ENCODE measurements at places on chromosomes 3 and 15.

GRCh38 chr3:13493867-13494441 lies 13.8 kb downstream of the HDAC11 start:
- DNase-seq: no peak

DNA sequence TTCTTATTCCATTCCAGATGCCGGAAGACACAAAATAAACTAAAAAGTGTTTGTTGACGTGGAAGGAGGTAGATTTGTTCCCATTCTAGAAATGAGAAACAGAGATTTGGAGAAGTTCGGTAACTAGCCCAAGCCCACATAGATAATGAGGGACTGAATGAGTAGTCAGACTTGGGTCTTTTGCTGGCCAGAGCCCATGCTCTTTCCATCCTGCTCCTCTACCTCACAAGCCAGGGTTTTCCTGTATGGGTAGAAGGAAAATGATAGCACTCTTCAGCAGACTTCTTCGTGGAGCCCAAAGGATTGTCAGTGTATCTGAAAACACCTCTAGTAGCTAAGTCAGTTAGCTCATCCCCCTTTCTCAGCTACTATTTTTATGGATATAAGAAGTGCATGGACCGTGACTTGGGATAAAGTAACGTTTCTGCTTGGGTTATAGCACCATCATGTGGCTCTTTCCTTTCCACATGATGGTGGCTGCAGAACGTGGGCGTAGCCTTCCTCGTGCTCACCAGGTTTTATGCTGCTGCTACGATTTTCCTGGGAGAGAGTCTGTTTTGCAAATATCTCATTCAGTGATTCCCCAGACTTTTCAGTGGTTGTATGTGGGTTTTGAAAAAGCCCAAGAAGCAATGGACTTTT lies 84.6 kb downstream of the DGKG start:
- no peak for DNase-seq

DNA sequence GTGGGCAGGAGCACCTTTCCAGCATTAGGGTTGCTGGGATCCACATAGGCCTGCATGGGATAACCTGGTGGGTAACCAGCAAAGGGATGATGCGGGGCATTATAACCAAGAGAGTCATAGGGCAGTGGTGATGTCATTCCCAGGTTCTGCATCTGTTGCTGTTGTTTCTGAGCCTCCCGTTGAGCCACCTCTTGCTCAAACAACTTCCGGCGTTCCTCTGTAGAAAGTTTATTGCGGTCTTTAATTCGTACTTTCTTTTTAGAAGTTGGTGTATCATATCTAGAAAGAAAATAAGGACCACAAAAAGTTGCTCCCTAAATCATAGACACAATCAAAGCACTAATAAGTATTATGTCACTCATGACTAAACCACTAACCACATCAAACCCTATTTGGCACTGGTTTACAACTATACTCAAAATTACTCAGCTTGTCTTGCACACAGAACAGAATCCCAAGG lies 77.8 kb downstream of the NBEAL2 start:
- DNase-seq: no peak

DNA sequence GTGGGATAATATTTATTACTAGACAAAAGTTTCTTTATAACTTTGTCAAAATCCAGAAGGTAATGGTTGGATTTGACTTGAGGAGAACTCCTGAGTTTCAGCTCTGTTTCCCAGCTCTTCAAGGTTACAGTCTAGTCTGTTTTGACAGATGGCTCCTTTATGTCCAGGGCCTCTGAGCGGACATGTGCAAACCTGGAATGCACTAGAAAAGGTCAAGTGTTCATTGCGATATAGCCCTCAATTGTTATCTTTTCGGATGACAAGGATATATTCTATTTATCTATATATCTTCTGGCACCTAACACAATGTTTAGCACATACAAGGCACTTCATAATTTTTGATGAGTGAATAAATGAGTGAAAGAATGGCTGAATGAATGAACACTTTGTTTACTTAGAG lies 513.2 kb upstream of the GOLIM4 start:
- DNase-seq: no peak

Measured in suprapubic skin (tissue), 4 donors.